ENCODE measurements at places on chromosomes 5 and 9.

DNA sequence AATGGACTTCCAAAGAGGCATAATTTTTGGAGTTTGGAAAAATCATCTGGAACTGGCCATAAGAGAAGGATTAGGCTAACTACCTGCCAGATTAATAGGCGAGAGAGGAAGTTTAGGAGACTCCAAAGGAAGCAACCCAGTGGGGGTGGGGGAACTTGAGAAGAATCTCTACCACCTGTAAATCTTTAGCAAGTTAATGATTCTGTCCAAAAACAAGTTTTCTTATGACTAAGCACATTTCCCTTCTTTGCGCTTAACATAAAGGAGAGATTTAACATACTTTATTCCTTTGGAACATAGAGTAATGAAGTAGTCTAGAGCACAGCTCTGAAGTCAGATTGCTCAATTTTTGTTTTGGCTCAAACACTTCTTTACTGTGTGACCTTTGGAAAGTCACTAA, 58.2 kb upstream of the PAPPA start:
- no peak for DNase-seq

- no peak for DNase-seq
Observed at GRCh38 chr9:98240475-98240874, 15.0 kb downstream of the TBC1D2 start.

- no peak for DNase-seq
Observed at GRCh38 chr9:114282507-114282906, 40.4 kb upstream of the ORM1 start.

DNA sequence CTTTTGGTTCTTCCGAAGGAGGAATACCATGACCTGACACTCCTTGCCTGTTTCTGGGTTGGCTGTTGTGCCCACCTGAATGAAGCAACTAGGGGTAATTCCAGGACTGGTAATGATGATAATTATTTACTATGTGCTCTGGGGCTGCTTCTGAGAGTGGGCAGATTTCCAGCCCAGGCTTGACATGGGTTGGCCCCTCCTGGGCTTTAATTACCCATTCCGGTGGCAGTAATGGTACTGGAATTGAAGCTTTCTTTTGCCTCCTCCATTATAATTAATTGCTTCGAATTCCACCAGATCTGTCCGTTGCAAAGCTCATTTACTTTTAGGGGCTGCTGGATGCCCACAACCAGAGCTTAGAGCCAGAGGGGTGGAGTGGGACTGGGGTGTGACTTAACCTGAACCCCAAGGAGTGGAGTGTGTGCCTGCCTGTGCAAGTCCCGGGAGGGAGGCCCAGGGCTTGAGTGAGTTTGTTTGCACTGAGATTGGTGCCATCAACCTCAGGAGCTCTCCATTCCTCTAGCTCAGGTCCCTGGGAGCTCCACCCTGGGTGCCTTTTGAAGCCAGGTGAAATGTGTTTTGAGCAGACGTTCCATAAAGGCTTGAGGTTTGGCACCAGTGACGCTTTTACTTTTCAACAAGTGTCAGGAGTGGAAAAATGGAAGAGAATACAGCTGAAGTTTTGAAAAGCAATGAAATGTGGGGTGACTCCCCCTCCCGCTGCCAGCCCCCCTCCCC, 214.6 kb downstream of the PDZD2 start:
- DNase-seq, result no peak

GRCh38 chr9:98678244-98678842, 30.4 kb downstream of the GABBR2 start:
- DNase-seq, result no peak

- DNase-seq, result no peak
Observed at GRCh38 chr9:129972816-129973215, 70.2 kb downstream of the FNBP1 start.

DNA sequence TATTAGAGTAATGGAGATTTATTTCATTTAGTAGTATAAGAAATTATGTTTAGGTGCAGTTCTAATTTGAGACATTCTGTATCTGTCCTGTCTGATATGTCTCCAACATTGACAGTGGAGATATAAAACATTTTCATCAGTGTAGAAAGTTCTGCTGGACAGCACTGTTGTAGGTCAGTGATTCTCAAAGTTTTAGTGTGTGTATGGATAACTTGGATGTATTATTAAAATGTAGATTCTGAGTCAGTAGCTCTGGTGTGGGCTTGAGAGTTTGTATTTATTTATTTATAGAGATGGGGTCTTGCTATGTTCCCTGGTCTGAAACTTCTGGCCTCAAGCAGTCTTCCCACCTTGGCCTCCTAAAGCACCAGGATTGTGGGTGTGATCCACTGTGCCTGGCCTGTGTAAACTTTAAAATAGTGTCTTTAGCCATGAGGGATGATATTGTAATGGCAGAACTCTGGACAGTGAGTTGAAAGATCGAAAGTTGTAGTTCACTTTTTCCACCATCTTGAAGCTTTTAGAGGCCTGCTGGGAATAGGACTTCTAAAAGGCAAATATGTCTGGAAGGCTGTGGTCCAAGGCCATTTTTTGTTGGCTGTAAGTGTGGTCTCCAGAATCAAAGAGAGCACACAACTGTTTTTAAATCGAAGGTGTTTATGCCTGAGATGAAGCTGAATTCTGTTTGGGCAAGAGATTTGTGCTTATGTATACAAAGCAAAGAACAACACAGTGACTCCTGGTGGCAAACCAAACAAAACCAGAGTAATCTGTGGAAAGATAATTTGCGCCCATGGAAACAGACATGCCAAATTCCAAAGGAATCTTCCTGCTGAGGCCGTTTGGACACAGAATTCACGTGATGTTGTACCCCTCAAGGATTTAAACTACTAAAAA, 12.4 kb downstream of the UBAP1 start:
- no peak for DNase-seq

DNA sequence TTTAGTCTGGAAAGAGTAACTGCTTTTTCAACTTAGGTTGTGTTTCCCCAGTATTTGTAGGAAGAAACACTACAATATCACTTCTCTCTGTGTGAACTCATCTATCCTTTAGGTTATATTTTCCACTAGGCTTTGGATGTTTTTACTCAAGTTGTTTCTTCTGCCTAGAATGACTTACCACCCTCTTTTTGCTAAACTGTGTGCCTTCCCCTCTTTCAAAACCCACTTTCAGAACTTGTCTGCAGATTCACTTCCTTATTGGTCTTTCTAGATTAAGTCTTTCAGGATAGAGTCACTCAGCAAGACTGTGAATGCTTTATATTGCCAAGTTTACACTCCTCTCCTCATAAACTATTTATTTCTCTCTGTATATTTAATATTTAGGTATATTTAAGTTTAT, 14.2 kb upstream of the CAST start:
- no peak for DNase-seq

GRCh38 chr5:36686881-36687280, 80.5 kb downstream of the SLC1A3 start:
- DNase-seq, result no peak
